ENCODE measurements at places on chromosomes 11 and 22. TPM values are rescaled to one million over a fixed set of nuclear protein-coding genes. Genes with fewer than 3 reads are reported as not detected.
A peak's percentile ranks its signal among the peaks of the same experiment; 100 is the strongest.

DNA sequence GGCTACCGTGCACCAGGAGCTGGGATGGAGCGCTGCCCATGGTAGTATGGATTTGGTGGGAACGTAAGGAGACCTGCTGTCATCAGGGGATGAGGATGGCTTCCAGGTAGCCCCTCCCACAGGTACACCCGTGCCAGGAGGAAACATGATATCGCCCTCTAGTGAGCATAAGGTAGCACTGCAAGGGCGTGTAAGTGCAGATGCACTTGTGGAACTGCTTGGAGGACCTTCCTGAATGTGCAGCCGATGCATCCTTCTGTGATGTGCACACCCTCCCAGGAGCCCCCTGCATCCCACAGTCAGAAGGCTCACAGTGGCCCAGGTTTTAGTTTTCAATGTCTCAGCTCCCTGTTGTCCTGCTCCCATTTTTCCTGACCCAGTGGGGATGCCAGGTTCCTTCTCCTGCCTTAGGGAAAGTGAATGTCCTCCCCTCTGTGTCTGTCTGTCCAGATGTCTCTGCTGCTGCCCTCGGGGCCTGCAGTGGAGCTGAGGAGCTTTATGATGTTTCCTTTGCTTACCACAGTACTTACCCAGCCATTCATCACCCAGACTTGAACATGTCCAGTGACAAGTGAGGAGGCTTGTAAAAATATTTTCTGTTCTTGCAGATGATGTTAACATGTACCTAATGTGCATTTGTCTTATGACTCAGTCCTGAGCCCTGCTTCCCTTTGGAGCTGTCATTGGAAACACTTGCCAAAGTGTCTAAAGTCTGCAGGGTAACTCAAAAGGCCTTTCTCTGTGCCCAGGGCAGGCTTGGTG lies 49.2 kb downstream of the DBX1 start:
- peak; percentile 70 for DNase-seq

GRCh38 chr11:44241851-44242250 lies 68.1 kb downstream of the ALX4 start:
- no peak for DNase-seq

DNA sequence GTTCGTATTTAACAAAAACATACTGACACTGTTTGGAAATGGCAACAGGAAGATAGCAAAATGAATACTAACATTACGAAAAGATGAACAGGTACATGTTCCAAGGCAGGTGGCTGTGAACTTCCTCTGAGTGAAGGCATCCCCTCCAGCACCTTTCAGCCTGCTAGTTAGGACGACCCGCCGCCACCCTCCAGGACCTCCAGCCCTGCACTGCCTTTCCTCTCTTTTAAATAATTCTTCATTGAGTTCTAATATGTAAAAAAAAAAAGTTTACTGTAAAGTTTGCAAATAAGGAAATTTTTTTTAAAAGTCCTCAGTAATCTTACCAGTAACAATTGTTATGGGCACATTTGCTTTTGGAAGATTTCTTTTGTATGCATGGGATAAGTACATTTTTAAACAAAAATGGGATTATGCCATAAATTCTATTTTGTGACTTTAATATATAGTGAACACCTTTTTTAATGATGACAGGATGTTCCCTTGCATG lies 6.0 kb downstream of the NEAT1 start:
- no peak for DNase-seq

DNA sequence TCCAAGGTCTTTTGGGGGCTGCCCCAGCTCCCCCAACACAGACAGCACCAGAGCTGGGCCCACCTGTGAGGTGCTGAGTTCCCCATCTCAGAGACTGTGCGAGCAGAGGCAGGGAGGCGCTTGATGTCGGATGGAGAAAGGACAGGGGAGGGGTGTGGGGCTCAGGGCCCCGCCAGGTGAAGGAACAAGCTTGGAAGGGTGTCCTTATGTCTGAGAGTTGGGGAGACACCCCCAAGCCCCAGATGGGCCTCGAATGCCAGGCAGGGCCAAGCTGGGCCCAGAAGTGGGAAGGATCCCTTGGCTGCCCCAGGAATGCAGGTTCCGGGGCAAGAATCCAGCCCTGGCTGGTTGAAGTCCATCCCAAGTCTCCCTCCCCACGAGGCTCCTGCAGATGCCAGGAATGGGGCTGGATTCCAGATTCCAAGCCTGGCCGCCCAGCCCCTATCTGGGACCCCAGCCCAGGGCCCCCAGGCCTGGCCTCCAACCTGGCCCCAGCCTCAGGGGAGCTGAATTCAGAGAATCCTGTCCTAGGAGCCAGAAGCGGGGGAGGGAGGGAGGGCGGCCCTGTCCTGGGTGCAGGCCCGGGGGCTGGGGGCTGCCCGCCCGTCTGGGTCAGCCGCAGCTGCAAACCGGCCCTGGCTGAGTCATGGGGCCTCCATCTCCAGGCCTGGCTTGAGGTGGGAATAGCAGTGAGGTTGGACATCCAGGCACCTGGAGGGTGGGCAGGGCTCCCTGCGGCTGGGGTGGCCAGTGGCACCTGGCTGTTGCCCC lies 50.9 kb downstream of the CDKN1C start:
- no peak for DNase-seq

GRCh38 chr11:129223260-129223659 lies 31.1 kb upstream of the ARHGAP32 start:
- DNase-seq: no peak

DNA sequence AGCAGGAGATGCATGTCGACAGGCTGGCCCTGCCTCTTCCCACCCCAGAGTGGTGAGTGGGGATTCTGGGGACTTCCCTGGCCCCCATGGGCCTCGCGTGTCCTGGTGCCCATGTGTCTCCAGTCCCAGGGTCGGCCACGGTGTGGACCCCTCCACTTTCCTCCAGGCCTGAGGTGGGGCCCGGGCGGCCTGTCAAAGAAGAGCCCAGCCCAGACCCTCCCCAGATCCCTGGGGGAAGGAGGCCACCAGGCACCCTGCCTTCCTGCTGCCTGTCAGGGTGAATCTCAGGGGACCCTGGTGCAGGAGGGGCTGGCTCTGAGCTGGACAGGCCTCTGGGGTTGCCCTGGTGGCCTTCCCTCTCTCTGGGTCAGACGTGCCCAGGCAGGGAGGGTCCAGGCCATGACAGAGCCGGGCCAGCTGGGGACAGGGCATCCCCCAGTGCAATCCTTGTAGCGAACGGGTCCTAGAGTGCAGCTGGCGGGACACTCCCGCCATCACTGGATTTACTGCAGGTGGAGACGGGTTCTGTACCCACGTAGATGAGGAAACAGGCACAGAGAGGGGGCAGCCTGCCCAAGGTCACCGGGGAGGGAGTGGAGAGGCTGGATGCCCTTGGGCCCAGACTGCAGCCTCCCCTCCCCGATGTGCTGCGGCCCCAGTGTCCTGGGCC lies 13.5 kb upstream of the MUC6 start:
- no peak for DNase-seq

Gene EIF3D
- 274 TPM for polyA plus RNA-seq

Gene ARL2
- 82.9 TPM for polyA plus RNA-seq

Gene KRTAP5-8
- polyA plus RNA-seq: 0.05 TPM

Data from HepG2 (cell line).